Right ventricle myocardium superior (tissue), 1 donor: ENCODE measurements at places on chromosomes 4 and X. TPM values are rescaled to one million over a fixed set of nuclear protein-coding genes. Genes with fewer than 3 reads are reported as not detected.

DNA sequence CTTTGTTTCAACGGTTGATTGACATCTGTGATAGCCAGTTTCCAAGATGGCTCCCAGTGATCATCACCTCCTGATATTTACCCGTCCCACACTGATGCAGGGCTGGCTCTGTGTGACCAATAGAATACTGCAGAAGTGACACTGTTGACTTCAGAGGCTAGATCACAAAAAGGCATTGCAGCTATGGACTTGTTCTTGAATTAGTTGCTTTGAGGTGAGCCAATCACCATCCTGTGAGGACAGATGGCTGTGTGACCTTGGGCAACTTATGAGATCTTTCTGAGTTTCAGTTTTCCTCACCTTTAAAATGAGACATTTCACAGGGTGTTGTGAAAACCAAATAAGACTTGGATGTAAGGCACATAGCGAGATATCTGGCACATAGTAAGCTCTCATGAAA, 1.8 kb upstream of the GPR82 start:
- no peak for DNase-seq

DNA sequence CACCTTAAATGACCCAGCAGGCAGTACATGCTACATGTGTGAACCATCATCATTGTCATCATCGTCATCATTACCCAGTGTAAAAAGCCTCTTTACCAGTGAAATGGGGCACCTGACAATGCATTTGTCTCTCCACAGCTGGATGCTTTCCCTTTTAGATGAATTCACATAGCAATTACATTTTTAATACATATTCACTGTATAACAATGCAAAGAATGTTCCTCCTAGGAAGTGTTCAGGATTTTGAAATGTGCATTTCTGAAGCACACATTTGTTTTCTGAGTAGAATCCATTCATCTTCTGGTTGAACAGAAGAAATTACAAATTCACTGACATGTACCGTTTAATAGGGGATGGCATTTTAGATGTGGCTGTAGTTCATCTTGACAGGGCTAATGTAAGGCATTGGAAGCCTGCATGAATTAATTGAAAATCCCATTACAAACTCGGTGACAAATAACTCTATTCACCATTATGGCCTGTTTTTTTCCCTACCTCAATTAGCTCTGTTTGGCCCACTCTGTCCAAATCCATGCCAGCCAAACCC, 111.1 kb downstream of the SH3RF1 start:
- no peak for DNase-seq

DNA sequence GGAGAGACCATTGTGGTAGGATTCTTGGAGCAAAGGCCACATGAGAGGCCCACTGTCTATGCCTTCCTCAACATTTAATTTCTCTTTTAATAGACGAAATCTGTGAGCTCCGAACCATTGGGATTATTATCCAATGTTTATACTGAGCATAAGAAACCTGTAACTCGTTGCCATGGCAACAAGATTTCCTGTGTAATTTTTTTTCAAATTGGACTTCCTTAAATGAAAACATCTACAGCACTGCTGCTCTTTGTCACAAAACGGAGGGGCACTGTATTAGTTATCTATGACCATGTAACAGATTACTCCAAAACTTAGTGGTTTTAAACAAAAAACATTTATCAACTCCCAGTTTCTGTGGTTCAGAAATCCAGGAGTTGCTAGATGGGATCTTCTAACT, 38.7 kb downstream of the PPP1R2C start:
- DNase-seq: no peak

The CHRDL1 gene
- total RNA-seq: 2.9 TPM

DNA sequence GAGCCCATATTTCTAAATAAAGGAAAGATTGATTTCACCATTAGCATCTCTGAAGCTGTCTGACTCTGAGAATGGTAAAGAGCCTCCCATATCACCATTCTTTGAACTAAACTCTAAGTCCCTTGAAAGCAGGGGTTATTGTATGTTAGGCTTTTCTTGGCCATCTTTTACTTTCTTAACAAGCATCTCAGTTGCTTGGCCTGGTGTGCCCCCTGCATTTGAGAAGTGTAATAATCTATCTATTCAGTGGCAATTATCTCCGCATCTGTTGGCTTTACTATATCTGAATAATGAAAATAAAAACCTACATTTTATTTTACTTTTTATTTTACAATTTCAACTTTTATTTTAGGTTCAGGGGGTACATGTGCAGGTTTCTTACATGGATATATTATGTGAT, 128.3 kb upstream of the ARMCX2 start:
- DNase-seq: no peak

The PAGE2 gene
- total RNA-seq: not detected

The PAGE2B gene
- total RNA-seq: not detected

DNA sequence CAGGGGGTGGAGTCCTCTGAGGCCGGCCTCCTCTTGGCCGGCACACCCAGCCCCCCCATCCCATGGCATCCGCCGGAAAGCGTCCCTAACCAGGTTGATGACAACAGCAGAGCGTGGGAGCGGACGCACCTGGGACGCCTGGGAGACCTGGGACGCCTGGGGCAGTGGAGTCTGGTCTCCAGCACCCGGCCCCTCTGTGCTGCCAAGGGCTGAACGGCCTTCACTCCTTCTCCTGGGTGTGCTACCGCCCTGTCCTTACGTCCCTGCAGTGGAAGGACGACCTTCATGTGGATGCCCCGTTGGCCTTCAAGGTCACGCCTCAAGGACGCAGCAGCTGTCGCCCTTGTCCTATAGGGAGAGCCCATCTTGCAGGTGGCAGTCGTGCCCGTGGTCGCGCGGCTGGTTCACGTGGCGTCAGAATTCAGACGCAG, 26.9 kb downstream of the NKX1-1 start:
- no peak for DNase-seq

GRCh38 chr4:122617597-122618593, 3.0 kb downstream of the IL21 start:
- DNase-seq: no peak

DNA sequence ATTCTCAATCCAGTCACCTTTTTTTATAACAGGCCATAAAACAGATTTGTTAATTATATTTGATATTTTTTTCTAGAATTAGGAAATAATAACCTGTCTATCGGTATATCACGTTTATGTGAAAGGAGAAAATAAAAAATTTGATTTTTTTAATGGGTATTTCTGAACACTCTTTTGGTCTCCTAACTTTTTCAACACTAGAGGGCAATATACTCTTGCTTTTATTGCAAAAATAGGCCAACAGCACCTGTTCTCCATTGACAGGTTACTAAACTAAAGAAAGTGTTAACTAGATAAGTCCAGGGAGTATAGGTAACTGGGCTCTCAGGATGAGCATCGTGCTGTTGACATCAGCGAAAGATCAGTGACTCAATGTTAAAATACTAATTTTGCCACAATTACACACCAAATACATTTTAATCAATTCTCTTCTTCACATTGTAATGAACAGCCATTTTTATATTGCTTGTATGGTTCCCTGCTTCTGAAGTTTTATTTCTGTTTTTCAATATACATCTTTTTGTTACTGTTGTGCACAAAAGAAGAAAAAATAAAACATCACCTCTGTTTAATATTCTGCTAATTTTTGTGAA, 22.8 kb downstream of the NDST4 start:
- no peak for DNase-seq

The GJB1 gene
- total RNA-seq: not detected

DNA sequence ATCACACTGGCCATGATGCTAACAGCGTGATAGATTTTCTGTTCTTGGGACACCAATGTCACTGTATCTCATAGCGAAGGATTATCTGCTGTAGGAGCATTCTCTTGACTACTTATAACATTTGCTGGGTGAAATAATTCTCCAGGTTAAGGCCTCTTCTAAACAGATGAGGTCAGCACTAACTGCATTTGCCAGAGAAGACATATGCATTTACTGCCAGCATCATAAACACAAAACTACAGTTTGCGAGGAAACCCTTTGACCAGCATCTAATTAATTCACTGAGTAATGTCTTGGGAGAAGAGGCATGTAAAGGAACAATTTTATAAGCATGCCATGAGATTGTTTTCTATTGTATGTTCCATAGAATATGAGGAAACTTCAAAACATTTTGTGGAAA, 13.9 kb downstream of the TBC1D1 start:
- DNase-seq: no peak

DNA sequence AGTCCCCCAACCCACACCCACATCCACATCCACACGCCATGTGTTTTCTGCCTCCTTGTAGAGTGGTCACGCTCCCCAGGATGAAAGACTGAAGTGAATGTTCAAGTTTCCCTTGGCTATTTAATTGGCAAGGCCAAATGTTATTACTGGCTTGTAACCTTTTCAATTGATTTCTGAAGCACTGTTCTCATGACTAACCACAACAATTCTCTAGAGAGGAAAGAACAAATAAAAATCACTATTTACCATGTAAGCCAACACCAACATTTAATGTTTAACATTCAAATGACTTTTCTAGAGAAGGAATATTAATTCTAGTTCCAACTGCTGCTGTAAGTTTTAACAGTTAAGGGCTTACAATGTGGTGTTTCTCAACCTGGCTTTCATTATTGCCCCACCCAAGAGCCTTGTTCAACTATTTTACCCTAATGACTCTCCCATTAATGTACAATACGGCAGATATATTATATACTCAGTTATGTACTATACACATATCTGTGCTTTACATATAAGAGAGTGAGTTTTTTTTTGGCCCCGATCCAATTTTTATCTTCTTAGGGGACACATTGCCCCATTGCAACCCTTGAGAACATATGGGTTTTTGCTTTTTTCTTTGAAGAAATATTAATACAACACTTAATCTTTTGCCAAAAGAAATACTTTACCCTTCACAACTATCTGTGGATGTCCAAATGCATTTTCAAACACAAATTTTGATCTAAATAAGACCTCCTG, 46.5 kb downstream of the RELL1 start:
- no peak for DNase-seq
